ENCODE measurements at places on chromosomes 3 and 15.

DNA sequence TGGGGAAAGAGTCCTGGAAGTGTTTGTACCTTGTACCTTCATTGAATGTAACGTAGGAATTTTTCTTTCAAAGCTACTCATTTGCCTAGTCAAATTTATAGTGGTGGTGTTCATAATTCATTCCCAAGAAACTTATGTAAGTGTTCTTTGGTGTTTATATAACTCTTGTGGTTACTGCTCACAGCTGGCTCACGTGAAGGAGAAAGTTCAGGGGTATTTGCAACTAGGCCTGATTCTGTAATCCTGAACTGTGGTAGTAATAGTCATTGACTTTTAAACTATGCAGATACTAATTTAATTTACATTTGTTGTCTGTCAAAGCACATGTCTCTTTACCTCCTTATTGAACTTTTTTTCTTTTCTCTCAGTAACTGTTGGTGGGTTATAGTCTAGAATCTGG, 50.5 kb upstream of the TEX264 start:
- DNase-seq, result no peak

DNA sequence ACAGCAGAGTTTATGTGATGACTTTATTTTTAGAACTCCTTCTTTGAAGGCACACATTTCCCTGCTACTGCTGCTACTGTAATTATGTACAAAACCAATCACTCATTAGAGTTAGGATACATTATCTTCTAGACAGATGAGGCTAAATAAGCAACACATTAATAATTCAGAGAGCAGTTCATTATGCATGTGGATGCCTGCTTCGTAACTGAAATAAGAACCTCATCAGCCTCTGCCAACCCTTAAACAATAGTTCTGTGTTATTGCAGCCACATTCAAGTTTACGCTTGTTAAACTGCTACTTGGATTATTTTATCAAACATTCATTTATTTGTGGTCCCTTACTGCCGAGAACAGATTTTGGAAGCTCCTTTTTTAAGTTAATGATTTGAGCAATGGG, 52.5 kb upstream of the C15orf61 start:
- DNase-seq, result no peak

GRCh38 chr3:157282261-157283191, 122.6 kb upstream of the CCNL1 start:
- no peak for DNase-seq

DNA sequence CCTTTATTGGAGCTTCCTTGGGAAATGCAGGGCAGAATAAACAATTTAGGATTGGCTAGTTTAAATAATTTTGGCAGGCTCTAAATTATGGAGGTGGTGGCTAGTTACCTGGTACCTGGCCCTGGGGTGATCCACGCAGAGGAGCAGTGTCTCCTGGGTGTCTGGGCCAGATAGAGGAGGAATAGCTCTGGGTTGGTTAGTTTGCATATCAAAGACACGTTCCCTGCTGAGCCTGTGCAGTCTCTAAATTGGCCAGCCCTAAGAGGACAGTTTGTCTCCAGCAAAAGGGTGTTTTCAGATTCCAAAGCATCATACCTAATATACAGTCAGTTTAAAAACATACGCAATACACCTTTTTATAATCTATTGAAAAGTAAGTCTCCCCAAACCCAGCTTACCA, 333.3 kb upstream of the TPM1 start:
- DNase-seq, result no peak

- DNase-seq, result no peak
Observed at GRCh38 chr3:60081381-60082095, 1031.7 kb upstream of the CFAP20DC start.

DNA sequence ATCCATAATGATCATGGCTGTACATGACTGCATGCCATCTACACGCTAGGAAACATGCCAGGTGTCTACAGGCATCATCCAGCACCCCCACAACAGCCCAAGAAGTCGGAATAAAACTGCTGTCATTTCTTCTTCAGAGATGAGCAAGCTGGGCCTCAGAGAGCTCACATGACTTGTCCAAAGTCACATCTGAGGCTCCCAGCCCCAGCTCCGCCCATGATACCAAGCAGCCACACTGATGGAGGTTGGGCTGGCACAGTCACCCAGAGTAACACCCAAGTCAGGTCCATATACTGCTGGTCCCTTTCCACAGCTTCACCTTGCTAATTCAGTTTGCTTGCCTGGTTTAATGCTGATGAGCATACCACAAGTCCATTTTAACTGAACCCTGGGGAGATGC, 116.6 kb downstream of the SEC22A start:
- DNase-seq, result no peak

DNA sequence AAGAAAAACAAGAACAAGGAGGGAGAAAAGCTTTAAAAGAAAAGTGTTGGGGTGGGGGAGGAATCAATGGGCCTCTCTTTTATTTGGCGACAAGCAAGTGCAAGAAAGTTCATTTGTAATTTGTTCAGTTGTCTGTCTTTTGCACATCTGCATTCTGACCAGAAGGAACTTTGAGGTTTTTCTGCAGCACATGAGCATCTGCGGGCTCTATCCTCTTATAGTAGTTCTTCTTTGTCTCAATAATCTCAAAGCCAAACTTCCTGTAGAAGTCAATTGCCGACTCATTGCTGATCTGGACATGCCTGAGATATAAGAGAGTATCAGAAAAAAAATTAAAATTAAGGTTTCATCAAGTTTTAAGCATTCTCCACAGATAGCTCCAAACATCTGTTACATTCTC, 24.4 kb downstream of the NAA50 start:
- no peak for DNase-seq

Data from activated naive CD8-positive, alpha-beta T cell treated with anti-CD3 and anti-CD28 coated beads, Interleukin-2, amount 50 U/mL, for 16 hours (primary cell).